ENCODE measurements at places on chromosomes 5 and 9.

DNA sequence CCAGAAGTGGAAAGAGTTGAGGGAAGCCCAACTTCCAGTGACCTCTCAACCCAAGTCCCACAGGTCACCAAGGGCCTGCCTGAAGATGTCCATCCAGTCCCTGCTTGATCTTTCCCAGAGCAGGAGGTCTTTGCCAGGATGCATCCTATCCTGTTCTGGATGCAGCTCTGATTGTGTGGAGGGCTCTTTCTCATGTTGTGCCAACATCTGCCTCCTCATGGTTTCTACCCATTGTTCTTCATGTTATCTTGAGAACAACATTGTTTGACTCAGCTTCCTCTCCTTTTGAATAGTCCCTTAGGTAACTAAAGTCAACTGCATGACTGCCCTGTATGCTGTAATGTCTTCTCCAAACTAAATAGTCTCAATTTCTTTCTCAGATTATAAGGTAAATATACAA lies 169.3 kb downstream of the CCDC192 start:
- no peak for DNase-seq

DNA sequence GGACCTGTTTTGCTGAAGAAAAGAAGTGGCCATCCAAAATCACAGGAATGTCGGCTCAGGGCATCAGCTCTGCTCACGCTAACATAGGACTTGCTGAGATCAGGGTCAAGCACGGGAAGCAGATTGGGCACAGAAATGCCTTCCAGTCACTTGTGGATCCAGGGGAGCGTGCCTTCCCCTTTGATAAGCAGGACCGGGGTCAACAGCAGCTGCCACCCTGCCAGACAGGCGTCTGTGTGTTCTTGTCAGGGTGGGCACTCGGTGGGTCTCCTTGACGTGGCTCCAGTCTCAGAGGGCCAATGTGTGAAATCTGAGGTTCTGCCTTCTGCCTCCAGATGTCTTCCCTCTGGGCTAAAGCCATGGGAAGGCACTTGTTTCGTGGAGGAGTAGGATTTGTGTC lies 313.7 kb upstream of the IRX4 start:
- DNase-seq, result no peak

DNA sequence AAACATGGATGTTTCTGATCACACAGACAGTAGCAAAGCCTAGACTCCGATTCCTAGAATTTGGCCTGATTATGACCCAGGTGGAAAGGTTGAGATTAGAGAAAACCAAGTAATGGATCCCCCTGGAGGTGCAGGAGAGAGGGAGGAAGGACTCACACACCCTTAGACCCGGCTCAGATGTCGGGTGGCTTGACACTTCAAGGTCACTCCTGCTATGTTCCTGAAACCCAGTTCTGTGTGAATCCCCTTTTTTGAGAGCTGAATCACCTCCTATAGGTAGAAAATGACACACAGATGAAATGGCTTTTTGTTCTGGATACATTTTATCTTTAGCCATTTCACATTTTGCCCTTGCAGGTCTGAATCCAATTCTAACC lies 192.8 kb downstream of the ARRDC3 start:
- no peak for DNase-seq

GRCh38 chr9:124264823-124265233 lies 7.1 kb downstream of the NEK6 start:
- DNase-seq, result no peak

GRCh38 chr5:172739375-172739774 lies 31.6 kb downstream of the DUSP1 start:
- DNase-seq, result no peak

GRCh38 chr9:97447001-97447400 lies 35.1 kb downstream of the TDRD7 start:
- no peak for DNase-seq
